GM12864 (cell line): ENCODE measurements at places on chromosomes 6 and 20.

DNA sequence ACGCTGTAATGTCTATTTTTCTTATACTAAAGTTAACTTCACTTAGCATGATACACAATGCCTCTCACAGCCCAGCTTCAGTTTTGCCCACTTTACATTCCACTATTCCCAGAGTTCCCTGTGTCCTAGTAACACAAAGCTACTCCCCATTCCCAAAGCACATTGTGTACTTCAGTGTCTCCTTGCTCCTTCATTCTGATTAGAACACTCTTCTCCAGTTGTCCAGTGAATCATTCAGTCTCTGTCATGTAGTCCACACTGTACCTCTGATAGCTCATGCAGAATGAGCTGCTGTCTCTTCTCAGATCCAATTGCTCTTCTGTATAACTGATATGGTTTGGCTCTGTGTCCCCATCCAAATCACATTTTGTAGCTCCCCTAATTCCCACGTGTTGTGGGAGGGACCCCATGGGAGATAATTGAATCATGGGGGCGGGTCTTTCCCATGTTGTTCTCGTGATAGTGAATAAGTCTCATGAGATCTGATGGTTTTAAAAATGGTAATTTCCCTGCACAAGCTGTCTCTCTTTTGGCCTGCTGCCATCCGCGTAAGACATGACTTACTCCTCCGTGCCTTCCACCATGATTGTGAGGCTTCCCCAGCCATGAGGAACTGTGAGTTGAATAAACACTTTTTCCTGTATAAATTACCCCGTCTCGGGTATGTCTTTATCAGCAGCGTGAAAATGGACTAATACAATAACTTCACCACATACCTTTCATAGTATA lies 2.1 kb upstream of the TMX4 start:
- no peak for DNase-seq

DNA sequence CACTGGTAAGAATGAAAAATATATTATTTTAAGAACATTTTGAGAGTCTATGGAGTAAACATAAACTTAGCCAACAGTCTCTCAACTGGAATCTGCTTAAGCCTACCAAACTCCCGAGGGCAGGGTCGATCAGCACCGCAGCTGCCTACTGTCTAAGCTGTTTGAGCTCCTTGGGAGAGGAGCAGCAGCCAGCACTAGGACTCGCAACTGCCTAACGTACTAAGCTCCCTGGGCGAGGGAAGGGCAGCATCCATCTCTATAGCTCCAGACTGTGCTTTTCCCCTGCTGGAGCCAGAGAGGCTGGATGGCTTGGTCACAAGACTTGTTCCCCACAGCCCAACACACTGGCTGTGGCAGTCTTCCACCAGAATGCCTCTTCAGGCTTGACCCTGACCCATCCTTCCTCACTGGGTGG lies 96.4 kb downstream of the MOXD1 start:
- DNase-seq = no peak

GRCh38 chr6:39881851-39882530 lies 52.3 kb downstream of the MOCS1 start:
- no peak for DNase-seq

GRCh38 chr6:28606424-28607391 lies 81.0 kb downstream of the GPX5 start:
- DNase-seq = no peak

- DNase-seq = no peak
These were observed 84.0 kb upstream of the ZNF217 start for GRCh38 chr20:53677447-53678314.

GRCh38 chr20:46703435-46703834 lies 6.0 kb upstream of the SLC2A10 start:
- no peak for DNase-seq

- peak; percentile 97 for DNase-seq
These were observed 97.4 kb downstream of the OR2B2 start for GRCh38 chr6:27814665-27815424.

GRCh38 chr20:56358600-56359211 lies at the start of gene FAM210B:
Gene FAM210B (plus strand): TSS chr20:56358974. CDS start chr20:56359006, 32 bp downstream.
- peak; percentile 53 for DNase-seq

DNA sequence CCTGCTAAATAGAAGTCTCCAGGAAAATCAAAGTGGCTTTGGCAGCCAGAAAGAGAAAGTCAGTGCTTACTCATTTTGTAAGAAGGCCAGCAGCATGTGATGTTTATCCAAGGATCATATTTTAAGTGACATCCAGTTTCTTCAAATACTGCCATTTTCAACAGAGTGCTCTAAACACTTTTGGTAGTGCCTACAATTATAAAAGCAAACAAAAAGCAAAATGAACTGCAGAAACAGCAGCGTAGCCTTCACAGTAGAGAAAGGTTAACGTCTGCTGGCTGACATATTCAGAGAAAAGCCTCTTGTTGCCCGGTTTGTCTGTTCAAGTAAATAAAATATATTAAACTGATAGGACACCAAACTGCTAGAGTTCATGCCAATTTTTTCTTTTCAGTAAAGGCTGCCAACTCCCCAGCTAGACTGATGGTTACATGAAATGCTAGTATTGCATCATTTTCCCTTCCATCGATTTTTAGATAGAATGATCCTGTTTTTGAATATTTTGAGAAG lies 705.7 kb upstream of the SLC35B3 start:
- no peak for DNase-seq

- no peak for DNase-seq
These were observed 36.4 kb upstream of the SLC17A4 start for GRCh38 chr6:25717866-25718740.

- DNase-seq = no peak
These were observed 14.5 kb downstream of the OR2B2 start for GRCh38 chr6:27897580-27898206.

GRCh38 chr6:113149511-113149910 lies 707.6 kb upstream of the MARCKS start:
- no peak for DNase-seq

DNA sequence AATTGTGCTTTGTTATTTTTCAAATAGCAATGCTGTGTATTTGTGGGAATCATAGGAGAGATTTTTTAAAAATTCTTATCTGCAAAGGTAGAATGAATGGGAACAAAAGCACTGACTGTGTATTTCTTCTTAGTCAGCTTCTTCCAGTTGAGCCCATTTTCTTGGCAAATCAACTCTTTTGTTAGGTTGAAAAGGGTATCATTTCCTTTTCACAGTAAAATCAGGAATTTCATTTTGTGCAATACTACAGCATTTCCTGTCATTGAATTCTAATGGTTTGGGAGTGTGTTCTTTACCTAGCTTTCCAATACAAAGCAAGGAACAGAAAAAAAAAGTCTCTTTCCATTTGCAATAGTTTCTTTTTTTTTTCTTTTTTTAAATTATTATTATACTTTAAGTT lies 19.0 kb upstream of the EXOC2 start:
- DNase-seq = no peak

GRCh38 chr6:150403458-150404246 lies 34.8 kb downstream of the IYD start:
- no peak for DNase-seq

- no peak for DNase-seq
These were observed 112.6 kb downstream of the CDC5L start for GRCh38 chr6:44500074-44500473.

GRCh38 chr20:59159493-59160376 lies 3.9 kb upstream of the ZNF831 start:
- DNase-seq = no peak

DNA sequence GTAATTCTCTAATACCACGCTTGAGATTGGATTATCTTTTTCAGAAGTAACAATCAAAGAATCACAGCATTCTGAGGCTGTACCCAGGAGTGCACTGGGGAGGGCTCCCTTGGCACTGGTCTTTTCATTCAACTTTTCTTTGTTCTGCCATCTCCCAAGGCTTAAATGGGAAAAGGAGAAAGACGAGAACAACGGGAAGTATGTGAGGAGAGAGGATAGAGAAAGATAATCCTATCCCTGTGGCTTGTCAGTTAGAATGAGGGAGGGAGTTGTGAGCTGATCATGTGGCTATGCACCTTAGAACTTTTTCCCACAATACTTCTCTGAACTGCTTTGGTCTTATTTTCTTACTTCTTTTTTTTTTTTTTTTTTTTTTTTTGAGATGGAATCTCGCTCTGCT lies 83.1 kb downstream of the CAP2 start:
- no peak for DNase-seq

GRCh38 chr20:44287272-44288097 lies 23.5 kb downstream of the FITM2 start:
- no peak for DNase-seq

GRCh38 chr20:63364801-63365585 lies 3.8 kb upstream of the CHRNA4 start:
- no peak for DNase-seq

DNA sequence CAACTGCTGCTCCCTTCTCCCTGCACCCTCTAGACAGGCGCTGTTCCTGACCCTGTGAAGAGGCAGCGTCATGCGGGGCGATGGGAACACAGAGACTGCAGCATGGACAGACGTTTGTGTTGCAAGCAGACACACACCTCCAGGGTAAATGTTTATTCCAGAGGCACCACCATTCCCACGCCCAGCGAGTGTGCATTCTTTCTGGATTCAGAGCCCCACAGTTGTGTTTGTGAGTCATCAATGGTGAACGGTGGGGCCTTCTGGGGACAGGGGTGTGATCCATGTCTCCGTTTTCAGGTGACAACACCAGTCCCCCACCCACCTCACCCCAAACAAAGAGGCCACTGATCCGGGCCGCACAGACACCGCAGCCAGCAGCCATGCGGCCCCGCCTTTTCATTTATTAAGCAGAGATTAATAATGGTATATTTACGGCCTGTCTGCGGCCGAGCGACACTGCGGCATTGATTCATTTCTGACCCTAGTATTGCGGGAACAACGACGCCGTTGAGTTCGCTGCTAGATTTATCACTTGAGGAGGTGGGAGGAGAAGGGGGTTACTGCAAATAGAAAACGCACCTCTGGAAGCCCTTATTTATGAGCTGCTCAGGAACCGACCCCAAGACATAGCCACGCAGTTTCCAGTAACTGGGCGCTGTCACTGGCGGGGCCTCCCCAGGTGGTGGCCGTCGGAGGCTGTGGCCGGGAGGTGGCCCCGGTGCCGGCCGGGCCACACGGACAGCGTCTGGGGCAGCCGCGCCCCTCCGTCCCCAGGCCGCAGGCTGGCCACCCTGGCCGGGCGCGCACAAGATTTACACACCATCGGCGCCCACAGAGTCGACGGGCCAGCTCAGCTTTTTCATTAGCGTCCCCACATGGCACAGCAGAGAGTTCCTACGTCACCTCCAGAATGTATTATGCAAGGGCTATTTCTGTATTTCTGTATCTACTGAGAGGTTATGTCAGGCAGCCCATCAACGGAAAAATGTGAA lies 367.6 kb downstream of the THBS2 start:
- no peak for DNase-seq

DNA sequence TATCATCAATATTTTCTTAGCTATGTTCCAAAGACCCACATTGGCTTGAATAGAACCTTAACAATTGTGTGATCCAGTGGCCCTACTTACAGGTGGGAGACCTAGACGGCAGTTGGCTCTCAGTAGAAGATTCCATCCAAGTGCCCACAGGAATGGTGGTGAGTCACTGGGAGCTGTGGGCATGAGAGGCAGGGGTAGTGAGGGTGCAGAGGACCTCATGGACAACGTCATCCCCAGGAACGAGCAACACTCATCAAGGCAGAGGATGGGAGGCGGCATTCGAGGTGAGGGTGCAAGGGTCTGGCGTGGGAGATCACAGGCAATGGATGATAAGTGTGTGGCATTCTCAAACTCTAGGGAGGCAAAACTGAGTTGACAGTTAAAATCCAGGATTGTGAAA lies 17.5 kb upstream of the SPO11 start:
- no peak for DNase-seq

GRCh38 chr6:140201787-140202458 lies 827.5 kb upstream of the CITED2 start:
- DNase-seq = no peak

GRCh38 chr20:38298768-38299288 lies 5.1 kb upstream of the BPI start:
- no peak for DNase-seq

GRCh38 chr6:98546376-98546775 lies 288.0 kb upstream of the POU3F2 start:
- DNase-seq = no peak

DNA sequence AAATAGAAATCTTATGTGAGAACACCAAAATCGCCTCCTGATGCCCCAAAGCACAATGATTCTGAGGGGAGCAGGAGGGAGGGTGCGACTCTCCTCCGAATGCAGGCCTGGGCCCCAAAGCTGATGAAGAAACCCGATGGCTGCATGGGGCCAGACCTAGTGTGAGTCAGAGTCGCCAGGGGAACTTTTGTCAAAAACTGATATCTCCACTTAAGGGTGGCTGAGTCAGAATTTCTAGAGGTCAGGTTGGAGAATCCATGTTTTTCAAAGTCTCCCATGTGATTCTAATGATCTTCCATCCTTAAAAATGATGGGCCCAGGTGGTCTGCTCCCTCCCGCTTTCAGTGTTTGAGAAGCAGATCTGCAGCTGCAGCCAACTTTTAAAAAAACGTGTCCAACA lies 172.8 kb downstream of the BACH2 start:
- DNase-seq = no peak

GRCh38 chr6:20706238-20706938 lies 172.1 kb downstream of the CDKAL1 start:
- no peak for DNase-seq

DNA sequence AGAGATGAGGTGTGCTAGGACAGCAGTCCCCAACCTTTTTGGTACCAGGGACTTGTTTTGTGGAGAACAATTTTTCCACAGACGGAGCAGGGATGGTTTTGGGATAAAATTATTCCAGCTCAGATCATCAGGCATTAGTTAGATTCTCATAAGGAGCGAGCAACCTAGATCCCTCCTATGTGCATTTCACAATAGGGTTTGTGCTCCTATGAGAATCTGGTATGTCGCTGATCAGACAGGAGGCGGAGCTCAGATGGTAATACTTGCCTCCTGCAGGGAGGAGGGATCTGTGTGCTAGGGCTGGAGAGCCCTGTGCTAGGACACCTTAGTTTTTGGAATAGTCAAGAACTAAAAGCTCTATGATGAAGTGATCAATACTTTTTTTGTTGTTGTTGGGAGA lies 2.5 kb downstream of the SMIM13 start:
- DNase-seq = no peak

GRCh38 chr6:109010705-109011102 lies 83.9 kb downstream of the SESN1 start:
- no peak for DNase-seq
